ENCODE measurements at places on chromosomes 13 and 19.

GRCh38 chr13:103009051-103009840, 57.0 kb downstream of the SLC10A2 start:
- no peak for DNase-seq

- DNase-seq = no peak
These were observed 2.7 kb downstream of the APOE start for GRCh38 chr19:44908074-44908835.

DNA sequence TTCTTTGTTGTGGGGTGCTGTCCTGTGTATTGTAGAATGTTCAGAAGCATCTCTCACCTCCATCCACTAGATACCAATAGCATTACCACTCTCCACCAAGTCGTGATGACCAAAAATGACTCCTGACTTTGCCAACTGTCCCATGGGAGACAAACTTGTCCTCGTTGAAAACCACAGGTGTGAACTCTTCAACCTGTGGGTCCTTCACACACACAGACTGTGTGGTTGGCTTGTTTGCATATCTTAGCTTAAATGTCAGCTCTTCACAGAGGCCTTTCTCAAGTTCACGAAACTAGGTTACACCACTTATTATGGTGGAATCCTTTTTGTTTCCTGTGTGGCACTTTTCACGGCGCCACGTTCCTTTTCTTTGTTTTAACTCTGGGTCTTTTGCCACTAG, 6.8 kb downstream of the GPC5 start:
- no peak for DNase-seq

GRCh38 chr13:76035711-76036110, 399.6 kb downstream of the LMO7 start:
- DNase-seq = no peak

- no peak for DNase-seq
These were observed 224.5 kb downstream of the DCLK1 start for GRCh38 chr13:35906636-35907035.

DNA sequence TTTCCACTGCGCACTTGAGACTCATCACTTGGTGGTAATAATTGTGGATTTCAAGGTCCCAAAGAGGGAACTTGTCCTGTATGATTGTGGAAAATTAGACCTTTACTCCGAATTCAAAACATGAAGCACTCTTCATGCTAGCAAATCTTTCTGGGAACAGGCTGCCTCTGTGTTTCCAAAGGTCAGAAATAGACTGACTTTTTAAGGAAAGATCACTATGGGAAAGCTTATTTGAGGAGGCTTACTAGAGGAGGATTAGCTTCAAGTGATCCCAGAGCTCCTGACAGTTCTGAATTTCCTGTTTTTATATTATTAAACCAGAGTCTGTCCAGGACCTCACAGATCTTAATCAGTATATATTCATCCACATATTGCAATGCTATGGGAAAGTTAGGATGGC, 5.5 kb downstream of the WDFY2 start:
- DNase-seq = no peak

DNA sequence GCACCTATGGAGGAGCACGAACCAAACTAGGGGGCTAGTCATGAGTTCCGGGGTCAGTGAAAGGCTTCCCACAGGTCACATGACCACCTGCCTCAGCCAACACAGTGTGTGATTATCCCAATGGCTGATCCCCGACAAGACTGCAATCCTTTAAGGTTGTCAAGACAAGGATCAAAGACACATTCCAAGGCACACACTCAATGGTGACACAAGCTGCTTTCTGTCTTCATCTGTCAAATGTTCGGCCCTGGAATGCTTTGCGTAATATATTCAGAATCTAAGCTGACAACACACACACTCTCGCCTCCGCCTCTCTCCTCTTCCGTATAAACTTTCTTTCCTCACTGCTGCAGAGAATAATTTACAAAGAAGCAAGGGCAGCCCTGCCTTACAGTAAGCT, 11.7 kb downstream of the RANBP3 start:
- DNase-seq = no peak

- DNase-seq = no peak
These were observed 413.4 kb downstream of the ZNF536 start for GRCh38 chr19:30785458-30786137.

DNA sequence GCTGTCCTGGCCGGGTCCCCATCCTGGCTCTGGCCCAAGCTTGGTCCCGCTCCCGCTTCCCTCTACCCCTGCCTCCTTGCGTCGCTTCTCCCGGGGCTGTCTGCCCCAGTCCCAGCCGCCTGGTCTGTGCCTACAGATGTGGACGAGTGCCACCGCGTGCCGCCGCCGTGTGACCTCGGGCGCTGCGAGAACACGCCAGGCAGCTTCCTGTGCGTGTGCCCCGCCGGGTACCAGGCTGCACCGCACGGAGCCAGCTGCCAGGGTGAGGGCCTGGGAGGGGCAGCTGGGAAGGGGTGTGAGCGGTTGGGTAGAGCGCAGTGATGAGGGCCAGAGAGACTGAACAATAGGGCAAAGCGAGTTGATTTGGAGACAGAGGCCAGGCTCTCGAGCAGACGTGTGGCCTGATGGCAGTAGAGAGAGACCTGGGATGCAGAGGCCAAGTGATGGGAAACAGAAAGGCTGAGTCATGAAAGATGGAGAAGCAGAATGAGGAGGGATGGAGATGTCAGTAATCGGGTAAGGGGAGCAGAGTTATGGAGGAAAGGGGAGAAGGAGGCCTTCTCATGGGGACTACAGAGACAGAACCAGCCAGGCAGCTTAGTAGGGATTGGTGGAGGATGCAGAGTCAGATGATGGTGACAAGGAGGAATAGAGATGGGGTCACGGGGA, 9.4 kb downstream of the LTBP4 start:
- DNase-seq = peak; percentile 76

- no peak for DNase-seq
These were observed 97.3 kb upstream of the MCF2L start for GRCh38 chr13:112871742-112872141.

DNA sequence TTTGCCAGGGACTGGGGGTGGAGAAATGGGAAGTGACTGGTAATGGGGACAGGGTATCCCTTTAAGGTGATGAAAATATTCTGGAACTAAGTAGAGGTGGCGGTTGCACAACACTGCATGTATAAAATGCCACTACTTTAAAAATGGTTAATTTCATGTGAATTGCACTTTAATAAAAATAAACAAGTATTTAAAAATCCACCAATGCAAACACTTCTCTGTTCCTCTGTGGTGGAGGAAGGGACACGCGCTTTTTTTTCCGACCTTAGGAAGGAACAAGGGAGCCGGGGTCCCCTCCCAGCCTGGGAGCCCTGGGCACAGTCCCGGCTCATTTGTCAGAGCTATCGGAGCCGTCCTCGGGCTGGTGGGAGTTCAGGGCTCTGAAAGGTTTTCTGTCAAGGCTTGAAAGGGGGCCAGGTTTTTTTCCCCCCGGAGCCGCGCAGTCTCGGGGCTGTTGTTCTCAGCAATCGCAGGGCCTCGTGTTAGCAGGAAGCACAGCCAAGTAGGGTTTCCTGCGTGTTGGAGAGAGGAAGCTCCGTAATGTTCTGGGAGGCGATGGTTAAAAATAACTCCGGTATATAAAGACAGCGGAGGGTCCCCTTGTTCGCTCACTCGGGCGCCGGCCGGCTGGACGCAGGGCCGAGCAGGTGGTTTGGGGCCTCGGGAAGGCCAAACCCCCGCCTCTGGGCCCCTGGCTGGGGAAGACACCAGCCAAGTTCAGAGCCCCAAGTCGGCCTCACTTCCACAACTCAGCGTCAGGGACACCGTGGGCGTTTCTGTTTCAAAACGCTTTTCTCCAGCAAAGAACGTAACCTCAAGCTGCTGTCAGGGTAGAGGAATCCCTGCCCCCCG, 41.2 kb upstream of the KLF2 start:
- peak; percentile 46 for DNase-seq

- DNase-seq = peak; percentile 56
These were observed 62.9 kb upstream of the KLF2 start for GRCh38 chr19:16261584-16262368.

DNA sequence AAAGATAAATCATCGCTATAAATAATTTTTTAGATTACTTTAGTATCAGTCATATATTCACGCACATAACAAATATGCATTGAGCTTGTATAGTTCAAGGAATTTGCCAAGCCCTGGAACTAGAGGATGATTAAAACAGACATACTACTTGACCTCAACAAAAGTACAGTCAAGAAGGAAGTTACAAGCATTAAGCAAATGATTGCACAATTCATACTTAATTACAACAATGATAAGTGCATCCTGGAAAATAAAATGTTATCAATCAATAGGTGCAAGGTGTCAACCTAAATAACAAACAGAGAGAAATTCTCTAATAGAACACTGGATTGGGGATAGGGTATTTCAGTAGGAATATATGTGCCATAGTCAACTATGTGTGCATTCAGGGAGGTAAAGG, 491.2 kb downstream of the GPC5 start:
- DNase-seq = no peak

DNA sequence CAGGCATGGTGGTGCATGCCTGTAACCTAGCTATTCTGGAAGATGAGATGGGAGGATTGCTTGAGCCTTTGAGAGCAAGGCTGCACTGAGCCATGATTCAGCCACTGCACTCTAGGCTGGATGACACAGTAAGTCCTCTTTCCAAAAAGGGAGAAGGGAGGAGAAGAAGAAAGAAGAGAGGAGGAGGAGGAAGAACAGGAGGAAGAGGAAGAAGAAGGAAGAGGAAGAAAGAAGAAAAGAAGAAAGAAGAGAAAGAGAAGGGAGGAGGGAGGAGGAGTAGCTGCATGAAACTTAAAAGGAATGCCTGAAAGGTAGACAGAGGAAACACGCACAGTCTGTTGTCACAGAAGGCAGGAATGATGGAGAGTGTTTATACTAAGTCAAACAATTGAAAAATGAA, 3.6 kb upstream of the DPY19L3 start:
- DNase-seq = no peak

DNA sequence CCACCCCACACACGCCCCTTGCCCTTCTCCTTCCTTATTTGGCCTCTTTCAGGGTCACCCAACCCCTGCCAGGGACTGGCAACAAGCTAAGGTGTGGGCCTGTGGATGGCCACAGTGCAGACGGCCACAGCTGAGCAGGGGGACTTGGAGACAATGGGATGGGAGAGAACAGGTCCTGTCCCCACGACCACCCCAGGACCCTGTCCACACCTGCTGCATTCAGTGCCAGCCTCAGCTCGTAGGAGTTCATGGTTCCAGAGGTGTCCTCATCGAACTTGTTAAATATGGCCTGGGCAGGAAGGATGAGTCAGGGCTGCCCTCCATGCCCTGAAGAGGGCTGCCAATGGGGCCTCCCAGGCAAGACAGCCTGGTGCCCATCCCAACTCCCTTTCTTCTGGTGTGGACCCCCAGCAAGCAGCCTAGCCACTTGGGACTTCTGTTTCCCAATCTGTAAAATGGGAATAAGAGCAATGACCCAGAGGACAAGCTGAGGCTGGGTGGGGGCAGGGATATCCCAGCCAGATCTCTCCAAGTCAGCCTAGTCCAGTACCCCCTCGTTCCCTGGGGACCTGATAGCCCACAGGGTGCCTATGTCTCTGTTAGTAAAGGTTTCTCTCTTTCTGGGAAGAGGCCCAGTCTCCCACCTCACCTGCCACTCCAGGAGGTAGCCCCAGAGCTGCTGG, 10.6 kb downstream of the CAPN12 start:
- peak; percentile 21 for DNase-seq

DNA sequence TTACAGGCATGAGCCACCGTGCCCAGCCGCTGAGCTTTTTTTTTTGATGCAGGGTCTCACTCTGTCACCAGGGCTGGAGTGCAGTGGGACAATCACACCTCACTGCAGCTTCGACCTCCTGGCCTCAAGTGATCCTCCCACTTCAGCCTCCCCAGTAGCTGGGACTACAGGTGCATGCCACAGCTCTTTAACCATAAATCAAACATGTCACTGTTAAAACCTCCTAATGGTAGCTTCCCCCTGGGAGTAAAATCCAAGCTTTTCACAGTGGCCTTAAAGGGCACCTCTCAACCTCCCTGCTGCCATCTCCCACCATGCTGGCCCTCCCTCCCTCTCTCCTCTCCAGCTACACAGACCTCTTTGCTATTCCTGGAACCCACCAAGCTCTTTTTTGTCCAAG, 2.0 kb upstream of the GNG14 start:
- DNase-seq = no peak

DNA sequence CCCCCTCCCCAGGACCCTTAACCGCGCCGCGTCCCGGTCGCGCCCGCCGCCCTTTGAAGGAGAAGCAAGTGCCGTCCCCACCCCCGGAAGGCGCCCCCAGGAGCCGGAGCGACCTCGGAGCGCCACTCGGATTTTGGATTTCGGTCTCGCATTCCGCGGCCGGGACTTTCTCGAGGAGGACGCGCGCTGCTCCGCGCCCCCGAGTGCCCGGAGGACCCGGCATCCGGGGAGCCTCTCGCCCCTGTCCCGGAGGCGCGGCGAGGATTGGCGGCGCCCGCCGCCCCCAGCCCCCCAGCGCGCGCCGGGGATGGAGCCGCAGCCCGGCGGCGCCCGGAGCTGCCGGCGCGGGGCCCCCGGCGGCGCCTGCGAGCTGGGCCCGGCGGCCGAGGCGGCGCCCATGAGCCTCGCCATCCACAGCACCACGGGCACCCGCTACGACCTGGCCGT, 1.6 kb downstream of the MIDN start:
- DNase-seq = no peak

- no peak for DNase-seq
These were observed 83.8 kb downstream of the UQCRFS1 start for GRCh38 chr19:29129148-29129547.

DNA sequence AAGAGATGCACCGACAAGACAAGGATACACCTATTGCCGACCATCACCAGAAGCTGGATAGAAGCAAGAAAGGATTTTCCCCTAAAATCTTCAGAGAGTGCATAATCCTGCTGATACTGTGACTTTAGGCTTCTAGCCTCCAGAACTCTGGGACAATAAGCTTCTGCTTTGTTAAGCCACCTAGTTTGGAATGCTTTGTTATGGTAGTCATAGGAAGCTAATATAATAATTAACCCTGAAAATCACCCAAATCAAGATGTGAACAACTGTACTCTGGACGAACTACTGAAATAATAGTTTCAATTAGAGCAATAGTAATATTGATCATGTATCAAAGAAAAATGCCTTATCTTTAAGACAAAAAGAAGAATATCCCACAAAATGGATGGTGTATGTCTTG, 524.6 kb downstream of the EFNB2 start:
- DNase-seq = no peak

DNA sequence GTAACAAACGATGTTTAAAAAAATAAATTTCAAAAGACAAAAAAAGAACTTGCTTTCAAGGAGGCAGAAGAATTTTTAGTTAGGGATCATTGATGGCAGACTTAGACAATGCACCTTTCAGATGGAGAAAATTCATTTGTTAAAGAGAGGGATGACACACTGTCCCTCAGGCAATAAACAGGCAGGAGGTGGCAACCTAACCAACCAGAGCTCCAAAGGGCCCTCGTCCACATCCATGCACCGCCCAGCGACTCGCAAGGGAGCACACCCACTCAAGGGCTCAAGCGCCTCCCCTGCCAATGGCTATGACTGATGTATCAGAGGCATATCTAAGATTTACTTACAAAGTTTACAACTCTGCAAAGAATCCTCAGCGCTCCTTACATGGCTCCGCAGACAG, 81.9 kb downstream of the TUBGCP3 start:
- DNase-seq = no peak

- no peak for DNase-seq
These were observed 4.4 kb upstream of the S1PR5 start for GRCh38 chr19:10521461-10522171.

GRCh38 chr13:48593536-48593935, 60.2 kb upstream of the CYSLTR2 start:
- peak; percentile 22 for DNase-seq

- DNase-seq = peak; percentile 92
These were observed 25.4 kb downstream of the LYL1 start for GRCh38 chr19:13077240-13077639.

Measured in hematopoietic multipotent progenitor cell treated with erythropoietin and hydrocortisone succinate and interleukin-3 and kit ligand, for 6 days (in vitro differentiated cells).